ENCODE measurements at places on chromosomes 11 and 22.

DNA sequence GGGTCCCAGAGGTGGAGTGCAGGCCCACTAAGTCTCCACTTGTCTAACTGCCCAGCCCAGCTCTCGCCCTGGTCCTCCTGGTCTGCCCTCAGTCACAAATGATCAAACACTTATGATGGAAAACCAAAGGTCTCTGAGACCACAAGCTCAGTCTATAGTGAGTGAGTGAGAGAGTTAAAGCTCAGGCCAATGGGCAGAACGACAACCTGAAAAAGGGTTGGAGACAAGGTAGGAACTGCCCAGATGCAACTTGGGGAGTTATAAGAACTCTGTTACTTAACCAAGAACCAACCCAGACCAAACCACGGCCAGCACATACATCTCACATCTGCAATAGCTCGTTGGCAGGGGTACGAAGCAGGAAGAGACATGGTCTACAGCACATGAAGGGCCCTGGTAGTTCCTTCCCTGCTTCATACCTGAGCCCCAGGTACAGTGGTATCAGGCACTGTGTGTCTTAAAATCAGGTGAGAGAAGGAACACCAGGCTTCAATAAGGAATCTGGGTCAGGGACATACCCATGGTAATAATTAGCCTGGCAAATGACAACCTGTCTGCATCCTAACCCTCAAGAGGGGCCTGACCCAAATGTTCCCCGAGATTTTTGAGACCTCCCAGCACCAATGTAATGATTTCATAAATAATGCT lies 35.7 kb downstream of the SERPIND1 start:
- DNase-seq = no peak

DNA sequence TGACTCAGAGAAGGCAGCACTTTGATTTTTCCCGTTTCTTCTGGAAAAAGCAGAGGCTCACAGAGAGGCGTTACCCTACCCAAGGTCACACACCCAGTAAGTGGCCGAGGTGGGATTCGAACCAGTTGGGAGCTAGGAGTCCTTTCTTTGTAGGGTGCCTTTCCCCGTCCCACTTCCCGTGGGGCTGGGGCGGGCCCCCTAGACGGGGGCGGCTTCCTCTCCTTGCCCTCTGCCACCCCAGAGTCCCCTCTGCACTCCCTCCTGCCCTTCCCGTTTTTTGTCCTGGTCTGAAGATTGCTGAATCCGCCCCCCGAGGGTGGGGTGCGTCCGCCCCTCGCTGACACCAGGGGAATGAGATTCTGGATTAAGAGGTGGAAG lies 747 bp downstream of the TPCN2 start:
- no peak for DNase-seq

DNA sequence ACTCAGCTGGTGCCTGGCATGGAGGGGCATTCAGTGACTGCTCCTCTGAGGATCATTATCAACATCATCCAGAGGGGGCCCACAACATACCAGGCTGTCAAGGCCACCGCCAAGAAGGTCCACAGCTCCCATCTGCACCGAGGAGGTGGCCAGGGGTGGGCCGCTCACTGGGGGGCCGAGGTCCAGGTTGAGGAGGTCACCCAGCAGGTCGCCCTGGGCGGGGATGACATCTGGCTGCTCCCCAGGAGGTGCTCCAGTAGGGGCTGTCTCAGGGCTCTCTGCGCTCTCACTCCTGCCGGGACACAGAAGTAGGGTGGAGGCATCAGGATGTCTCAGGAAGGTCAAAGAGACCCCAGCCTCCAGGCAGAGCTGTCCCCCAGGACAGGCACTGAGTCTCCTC lies 25.1 kb upstream of the RASL10A start:
- DNase-seq = no peak

DNA sequence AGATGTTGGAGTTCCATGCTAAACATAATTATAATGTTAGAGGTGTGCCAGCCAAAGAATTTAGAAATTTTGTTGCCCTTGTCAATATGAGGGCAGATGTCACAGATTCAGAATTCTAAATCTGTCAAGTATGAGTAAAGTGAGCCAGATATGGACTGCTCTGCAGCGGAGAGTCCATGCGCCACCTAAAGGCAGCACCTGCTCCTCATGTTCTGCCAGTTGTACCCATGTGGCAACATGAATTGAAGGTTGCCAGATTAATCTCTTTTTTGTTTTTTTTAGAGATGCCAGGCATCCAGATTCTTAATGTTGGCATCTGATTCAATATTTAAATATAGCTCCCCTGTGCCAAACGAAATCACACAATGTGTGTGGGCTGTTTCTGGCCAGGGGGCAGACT lies 678.6 kb upstream of the ANO5 start:
- DNase-seq = peak; percentile 27

DNA sequence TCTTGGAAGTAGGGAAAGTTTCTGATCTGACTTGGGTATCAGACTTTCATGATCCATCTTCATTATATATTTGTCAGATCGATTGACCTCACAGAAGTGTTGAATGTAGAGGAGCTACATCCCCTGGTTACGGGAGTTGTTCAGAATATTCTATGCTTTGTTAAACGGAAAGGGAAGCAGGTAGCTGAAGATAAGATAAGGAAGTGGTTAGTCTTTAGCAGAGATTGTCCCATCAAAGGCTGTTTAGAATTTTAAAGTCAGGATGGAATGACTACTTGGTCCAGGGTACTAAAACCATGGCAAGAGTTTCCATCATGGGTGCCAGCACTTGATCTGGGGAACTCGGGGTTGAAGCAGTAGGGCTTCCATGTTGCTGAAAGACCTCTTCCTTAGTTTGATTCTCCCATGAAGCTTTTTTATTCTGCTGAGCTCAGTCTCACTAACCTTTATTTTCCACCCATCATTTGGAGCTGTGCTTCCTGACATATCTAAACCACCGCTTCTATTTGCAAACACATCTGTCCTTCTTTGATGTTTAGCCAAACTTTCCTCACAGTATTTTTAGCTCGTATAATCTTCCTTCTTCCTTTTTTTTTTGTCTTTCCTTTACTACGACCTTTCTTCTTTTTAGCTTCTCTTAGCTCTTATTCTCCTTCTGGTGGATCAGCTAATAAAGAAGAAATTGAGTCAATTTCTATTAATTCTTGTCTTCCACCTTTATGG lies 4.0 kb upstream of the C22orf31 start:
- DNase-seq = no peak

DNA sequence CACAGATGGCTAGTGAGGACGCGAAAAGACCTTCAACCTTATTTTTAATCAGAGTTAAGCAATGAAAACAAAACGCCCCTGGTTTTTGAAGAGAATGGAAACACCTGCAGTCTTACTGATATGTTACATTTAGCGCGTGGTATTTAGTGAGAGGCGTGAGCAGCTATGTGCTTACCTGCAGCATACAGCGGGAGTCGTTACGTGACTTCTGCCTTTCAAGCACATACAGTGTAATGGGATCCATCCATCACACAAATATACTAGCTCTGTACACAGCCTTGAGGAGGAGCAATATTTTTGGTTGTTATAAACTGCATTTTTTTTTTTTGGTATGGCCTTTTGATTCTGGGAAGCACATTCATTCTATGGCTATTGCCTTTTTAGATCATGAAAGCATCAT lies 5.5 kb downstream of the KRTAP5-2 start:
- DNase-seq = no peak

GRCh38 chr11:134276396-134277182 lies 410 bp downstream of the GLB1L3 start:
- peak; percentile 56 for DNase-seq

GRCh38 chr22:49087198-49087597 lies 740.5 kb downstream of the BRD1 start:
- no peak for DNase-seq

Data from neural progenitor cell (in vitro differentiated cells).